ENCODE measurements at places on chromosomes 2 and 18. TPM values are rescaled to one million over a fixed set of nuclear protein-coding genes. Genes with fewer than 3 reads are reported as not detected.

Gene SMPD4
- 21.6 TPM for polyA plus RNA-seq

Gene CHRNG
- polyA plus RNA-seq = not detected

- DNase-seq = no peak
Observed at GRCh38 chr2:12750166-12750905, 33.6 kb downstream of the TRIB2 start.

DNA sequence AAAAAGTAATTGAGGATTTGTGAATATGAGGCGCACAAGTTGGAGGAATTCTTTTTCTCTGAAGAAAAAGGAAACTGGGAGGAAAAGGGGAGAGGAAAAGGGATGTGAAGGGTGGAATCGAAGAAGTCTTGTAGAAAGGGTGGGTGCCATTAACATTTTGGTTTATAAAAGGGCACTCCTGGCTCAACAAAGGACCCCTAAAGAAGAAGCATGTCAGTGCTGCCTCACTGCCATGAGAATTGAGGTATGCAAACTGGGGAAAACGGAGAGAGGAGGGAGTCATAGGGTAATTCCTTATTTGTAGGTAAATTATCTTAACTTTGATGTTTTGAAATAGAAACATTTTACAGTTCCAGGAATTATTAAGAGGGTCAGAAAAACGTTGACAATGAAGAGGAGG lies 207.2 kb downstream of the NAPG start:
- DNase-seq = no peak
